ENCODE measurements at places on chromosomes 6 and 20. TPM values are rescaled to one million over a fixed set of nuclear protein-coding genes. Genes with fewer than 3 reads are reported as not detected.
A peak's percentile ranks its signal among the peaks of the same experiment; 100 is the strongest.

GRCh38 chr20:39676857-39677391, 714.8 kb downstream of the DHX35 start:
- no peak for DNase-seq

Gene ALDH5A1
- total RNA-seq, result 0.78 TPM

DNA sequence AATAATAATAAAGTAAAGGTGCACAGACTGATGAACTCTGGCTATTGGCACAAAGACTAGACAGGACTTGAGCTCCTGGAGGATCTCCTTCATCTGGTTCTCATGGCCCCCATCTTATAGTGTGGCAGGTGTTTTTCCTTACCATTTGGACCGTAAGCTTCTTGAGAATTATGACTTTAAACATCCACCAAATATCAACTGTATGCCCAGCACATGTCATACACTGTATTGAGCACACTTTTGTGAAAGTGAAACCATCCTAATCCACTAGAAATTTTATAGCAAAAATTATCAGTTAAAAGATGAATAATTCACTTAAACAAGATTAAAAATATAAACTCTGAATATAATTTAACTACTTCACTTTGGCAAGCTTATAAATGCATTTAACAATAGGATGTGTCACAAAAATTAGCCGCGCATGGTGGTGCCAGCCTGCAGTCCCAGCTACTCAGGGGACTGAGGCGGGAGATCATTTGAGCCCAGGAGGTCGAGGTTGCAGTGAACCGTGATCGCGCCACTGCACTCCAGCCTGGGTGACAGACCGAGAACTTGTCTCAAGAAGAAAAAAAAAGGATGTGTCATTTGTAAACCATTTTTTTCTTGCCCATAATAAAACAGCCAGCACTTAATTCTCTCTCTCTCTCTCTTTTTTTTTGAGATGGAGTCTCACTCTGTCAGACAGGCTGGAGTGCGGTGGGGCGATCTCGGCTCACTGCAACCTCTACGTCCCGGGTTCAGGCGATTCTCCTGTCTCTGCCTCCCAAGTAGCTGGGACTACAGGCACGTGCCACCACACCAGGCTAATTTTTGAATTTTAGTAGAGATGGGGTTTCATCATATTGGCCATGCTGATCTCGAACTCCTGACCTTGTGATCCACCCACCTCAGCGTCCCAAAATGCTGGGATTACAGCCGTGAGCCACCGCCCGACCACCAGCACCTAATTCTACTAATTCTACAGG, 9.1 kb downstream of the HIVEP2 start:
- no peak for DNase-seq

DNA sequence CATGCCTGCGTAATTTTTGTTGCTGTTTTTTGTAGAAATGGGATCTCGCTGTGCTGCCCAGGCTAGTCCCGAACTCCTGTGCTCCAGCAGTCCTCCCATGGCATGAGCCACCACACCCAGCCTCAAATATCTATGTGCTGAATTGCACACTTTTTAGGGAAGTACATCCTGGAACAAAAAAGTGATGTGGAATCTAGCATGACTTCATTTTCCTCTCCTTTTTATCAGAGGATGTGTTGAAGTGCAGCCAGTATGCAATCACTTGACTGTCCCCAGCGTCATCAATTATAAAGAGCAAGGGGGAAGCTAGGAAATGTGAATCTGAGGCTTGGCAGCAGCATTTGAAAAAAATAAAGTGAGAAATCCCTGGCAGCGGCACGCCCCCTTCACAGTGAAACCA, 6.4 kb upstream of the EXOC2 start:
- DNase-seq, result peak; percentile 39

DNA sequence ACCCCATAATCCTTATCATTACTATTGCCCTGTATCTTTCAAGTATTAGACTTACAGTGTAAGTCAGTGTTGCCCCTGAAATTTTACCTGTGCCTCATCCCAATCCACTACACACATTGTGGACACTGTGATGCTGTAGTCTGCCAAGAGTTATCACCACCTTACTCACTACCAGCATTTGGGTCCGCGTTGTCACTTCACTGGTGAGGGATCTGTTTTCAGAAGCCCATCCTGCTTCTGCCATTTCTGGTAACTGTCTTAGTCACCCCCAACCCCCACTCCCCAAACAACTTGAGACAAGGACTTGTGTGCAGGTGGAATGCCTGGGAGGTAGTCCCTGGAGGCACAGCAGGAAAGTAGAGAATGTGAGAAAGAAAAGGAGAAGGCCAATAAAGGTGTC, 6.0 kb upstream of the RAB44 start:
- DNase-seq, result no peak

GRCh38 chr6:157531169-157531985, 150.4 kb downstream of the ZDHHC14 start:
- DNase-seq, result no peak

Gene PNLDC1
- total RNA-seq, result not detected

Measured in SJSA1 (cell line).